GM23248 (cell line): ENCODE measurements at places on chromosomes 5 and 9.

DNA sequence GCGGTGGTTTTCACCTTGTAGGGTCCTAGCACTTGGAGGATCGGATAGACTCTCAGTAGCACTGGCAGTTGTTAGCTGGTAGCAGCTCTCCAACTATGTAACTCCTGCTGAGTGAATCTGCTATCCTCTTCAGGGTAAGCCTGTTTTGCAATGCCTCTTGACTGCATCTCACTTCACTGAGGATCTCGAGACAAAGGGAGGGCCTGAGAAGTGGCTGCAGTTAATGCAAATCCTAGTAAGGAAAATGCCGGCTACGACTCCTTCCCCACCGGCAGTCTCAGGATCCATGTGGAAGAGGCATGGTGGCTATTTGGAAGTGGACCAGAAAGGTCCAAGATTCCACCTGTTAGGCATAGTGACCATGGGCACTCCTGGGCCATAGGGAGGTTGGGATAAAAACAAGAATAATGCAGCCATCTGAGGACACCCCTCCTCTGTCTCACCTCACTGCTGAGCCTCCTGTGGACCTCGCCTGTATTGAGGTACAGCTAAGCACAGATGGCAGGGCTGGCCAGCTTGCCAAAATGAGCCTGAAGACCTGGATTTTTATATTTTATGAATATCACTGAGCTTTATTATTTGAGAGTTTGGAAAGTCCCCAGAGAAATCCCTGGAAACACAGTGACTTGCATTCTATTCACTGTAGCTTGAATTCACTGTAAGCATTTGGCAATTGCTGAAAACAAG lies 146.0 kb downstream of the LIFR start:
- DNase-seq, result no peak

- DNase-seq, result peak; percentile 60
These were observed 86.9 kb upstream of the SIMC1 start for GRCh38 chr5:176151281-176151680.

DNA sequence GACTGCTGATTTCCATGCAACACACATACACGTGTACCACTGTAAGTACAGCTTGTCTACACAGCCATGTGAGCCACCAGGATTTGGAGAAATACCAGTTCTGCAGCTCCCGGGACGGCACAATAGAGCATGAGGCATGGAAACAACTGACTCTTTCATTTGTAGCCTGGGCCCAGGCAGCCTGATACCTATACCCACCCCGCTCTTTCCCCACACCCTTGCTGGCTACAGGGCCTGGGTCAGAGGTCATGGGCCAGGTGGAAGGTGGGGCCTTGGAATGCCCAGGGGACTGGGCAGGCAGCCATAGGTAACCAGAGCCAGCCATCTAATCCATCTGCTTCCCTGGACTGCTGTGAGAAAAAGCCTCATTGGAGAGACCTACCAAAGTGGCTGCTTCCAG lies 39.0 kb upstream of the ZSWIM6 start:
- no peak for DNase-seq

DNA sequence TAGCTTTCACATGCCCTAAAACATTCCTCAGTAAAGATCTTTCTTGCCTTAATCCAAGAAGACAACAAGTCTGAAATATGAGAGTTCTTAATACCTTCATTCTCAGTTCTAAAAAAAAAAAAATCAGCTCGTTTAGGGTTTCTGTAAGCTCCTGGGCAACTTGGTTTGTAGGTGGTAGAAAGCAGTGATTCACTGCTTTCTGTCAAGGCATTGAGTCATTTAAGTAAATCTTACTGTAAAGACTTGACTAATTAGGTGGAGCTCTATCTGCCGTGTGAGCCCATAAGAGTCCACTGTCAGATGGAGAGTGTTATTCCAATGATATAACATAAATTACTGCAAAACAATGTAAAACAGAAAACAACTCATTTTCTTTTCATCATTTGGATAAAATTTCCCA lies 56.1 kb upstream of the MAST4 start:
- DNase-seq, result peak; percentile 51

DNA sequence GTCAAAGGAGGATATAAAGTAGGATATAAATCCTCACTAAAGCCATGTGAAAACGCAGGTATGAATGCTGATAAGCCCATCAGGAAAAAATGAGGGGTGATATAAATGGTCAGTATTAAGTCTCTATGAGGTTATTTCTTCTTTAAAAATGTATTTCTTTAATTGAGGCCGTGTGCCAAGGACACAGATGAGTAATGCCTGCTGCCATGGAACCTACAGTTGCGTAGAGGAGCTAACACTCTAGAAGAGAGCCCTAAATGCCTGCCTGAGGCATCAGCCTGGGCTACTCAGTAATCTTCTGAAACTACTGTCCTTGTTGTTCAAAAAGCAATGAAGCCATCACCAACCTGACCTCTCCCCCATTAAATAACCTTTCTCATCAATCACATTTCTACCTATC lies 84.9 kb downstream of the KLHL3 start:
- peak; percentile 36 for DNase-seq
